ENCODE measurements at places on chromosomes 2 and 18.

GRCh38 chr2:219662566-219662965, 35.1 kb downstream of the SLC4A3 start:
- DNase-seq: no peak

- no peak for DNase-seq
Observed at GRCh38 chr2:18422432-18423165, 137.9 kb downstream of the RDH14 start.

- no peak for DNase-seq
Observed at GRCh38 chr2:138956116-138956515, 175.9 kb upstream of the NXPH2 start.

DNA sequence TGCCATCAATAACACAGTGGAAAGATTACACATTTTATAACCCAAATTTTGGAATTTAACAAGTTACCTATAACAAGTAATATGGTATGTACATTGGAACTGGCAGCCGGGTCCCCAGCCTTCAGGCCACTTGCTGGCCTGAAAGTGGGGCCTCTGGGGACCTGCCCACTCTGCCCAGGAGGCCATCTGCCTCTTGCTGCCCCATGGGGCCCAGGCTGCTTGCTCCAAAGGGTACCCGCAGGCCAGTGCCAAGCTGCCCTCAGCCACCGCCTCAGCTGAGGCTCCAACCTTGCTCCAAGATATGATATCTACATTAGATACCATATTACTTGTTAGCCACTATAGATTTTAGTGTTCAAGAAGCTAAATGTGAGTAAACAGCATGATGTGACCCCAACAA, 120.8 kb upstream of the TMEFF2 start:
- no peak for DNase-seq

DNA sequence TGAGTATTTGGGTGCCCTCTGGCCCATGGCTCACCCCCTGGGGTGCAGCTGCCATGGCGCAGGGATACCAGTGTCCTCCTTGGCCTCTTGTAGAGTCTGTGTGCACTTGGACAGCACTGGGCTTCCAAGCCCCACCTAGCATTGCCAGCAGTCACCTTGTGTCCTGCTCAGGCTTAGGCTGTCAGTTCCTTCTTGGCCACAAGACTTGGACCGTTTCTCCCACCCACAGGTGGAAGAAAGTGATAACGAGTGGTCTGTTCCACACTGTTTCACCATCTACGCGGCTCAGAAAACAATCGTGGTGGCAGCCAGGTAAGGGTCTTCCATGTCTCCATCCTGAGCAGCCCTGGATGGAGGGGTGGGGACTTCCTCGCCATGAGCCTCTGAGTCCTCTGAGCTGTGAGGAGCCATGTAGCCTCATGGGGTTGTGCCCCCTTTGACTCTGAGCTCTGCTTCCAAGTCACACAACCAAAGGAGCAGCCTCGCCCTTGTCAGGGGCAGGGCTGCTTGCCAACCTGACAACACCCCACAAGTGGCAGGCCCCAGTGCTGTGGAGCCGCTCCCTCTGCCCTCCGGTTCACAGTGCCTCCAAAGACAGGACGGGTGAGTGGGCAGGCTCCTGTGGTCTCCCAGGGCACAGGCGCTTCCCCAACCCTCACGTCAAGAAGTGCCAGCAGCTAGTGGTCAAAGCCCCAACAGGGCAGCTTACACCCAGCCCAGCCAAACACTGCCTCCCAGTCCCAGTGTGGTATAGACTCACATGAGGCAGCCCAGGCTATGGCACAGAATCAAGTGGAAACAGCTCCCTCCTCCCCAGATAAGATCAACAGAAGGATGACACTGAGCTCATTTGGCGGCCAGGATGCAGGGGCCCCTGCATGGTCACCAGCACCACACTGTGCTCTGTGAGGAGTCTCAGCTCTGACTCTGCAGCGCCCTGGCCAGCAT, 18.4 kb downstream of the STK25 start:
- no peak for DNase-seq

DNA sequence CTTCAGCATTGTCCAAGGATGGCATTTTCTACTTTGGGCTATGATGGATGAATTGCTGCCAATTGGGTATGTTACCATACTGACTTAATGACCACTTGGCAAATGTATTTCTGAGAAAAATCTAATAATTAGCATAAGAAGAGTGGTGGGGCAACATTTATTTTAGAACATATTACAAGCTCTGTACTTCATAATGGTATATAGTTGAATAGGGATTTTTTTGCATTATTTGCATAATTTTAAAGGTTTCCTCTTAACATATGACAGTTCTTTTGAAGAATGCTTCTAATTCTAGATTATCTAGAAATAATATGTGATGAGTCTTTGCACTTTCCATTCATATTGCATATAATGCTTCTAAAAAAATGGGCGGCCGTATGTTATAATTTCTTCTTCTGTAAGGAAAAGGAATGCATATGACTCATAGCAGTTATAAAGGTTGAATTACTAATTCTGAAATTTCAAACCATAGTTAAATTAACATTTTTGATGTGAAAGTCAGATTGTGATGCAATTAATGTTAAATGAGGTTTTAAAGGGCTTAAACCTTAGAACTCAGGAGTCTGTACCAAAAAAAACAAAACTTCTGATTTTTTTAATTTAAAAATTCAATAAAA, 1652.3 kb upstream of the SLC39A10 start:
- DNase-seq: no peak

DNA sequence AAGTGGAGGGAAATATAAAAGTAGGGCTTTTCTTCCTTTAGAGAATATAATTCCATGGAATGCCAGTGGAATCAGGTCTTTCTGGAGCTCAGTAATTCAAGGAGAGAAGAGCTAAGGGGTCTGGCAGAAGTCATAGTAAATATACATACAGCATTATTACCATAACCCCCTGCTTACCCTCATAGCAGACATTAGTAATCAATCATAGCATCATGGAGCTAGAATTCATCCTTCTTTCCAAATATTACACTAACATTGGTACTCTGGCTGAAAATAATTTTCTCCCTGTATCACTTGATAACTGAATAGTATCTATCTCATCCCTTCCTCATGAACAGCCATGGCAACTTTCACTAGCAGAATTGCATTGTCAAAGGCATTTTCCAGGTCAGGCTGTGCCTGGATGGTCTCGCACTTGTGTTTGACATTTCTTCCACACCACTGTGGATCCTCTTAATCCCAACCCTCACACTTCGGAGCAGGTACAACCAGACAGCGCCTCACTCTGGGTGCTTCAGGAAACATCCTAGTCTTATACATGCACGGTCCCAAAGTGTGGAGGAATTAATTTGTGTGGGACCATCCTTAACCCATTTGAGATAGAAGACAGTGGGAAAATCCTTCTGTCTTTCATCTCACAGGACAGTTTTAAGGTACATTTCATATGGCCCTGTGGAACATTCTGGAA, 84.2 kb upstream of the SEC11C start:
- DNase-seq: no peak
